ENCODE measurements at places on chromosomes 1 and 21.

GRCh38 chr1:82759035-82759434 lies 958.3 kb downstream of the ADGRL2 start:
- no peak for DNase-seq

DNA sequence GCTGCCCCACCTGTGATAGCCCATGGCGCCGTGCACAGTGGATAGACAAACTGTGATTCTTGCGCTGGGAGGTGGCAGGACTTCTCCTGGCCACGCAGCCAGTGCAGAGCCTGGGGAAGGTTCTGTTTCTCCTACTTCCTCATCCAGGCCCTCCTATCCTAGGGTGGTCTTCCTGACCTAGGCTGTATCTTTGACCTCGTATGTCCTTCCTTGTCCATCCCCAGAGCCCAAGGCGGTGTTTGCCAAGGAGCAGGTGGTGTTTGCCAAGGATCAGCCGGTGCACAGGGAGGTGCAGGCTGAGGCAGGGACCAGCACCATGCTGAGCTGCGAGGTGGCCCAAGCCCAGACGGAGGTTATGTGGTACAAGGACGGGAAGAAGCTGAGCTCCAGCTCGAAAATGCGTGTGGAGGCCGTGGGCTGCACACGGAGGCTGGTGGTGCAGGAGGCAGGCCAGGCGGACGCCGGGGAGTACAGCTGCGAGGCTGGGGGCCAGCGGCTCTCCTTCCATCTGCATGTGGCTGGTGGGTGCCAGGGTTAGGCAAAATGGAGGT lies 63.9 kb downstream of the OBSCN start:
- DNase-seq = no peak

GRCh38 chr1:158989424-158989823 lies 20.3 kb upstream of the IFI16 start:
- DNase-seq = no peak

- no peak for DNase-seq
These were observed 320.3 kb upstream of the PLXNA2 start for GRCh38 chr1:208564466-208564865.

DNA sequence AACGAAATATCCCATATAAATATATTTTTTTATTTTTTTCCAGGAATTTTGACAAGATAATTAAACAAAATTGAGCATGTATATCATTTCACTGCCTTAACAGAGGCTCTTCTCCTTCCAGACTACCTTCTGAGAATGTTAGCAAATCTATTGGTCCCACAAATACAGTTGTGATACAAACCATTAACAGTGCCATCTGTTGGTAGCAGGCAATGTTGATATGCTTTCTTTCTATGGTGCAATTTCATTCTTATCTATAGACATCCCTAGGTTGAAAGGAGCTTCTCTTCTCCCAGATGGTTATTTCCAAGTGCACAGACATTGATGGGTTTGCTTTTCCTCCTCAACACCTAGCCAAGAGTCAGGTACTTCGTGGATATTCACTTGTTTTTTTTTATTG lies 303.6 kb downstream of the USH2A start:
- no peak for DNase-seq

- DNase-seq = no peak
These were observed 38.9 kb downstream of the LMO4 start for GRCh38 chr1:87367549-87367948.

DNA sequence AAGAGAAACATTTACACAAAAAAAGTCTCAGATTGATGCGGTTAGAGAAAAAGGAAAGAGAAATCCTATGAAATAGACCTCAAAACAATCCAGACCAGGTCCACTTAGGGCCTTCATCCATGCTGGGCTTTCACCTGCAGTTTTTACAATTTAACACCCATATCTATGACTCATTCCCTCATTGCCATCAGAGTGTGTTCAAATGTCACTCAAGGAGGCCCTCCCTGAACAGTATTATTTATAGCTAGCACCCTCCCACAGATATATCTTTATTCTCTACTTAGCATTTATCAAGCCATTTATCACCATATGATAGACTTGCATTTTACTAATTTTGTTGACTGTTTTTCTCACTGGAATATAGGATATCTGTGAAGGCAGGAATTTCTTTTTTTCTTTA lies 824 bp upstream of the KRTAP21-3 start:
- DNase-seq = no peak

DNA sequence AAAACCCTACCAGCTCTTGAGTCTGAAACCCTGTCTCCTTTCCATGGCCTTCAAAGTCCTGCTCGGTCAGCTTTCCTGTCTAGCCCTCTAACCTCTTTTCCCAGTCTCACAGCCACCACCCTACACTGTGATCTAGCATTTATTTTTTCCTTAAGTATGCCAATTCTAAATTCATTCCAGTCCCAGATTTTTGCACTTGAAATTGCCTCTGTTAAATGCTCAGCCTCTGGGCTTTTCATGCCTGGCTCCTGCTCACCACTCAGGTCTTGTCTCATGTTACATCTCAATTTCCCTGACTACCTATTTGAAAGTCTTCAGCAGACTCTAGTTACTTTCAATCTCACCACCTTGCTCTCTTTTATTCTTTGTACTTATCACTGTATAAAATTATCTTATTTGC lies 176.2 kb downstream of the ADGRL4 start:
- no peak for DNase-seq

DNA sequence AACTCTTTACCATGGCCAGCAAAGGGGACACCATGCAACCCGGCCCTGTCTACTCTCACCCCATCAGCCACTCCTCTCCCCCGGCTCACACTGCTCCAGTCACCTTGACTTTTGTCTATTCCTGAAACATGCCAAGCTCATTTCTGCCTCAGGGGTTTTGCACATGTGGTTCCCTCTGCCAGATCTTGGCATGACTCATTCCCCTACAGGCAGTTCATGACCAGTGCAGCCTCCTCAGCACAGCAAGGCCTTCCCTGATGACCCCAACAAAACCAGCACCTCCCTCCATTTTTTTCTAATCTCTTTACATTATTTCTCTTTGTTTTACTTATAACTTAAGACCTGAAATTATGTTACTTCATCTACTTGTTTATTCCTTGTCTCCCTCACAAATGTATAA lies 58.6 kb upstream of the GJB5 start:
- no peak for DNase-seq

- DNase-seq = no peak
These were observed 37.8 kb upstream of the CTTNBP2NL start for GRCh38 chr1:112358061-112358770.

DNA sequence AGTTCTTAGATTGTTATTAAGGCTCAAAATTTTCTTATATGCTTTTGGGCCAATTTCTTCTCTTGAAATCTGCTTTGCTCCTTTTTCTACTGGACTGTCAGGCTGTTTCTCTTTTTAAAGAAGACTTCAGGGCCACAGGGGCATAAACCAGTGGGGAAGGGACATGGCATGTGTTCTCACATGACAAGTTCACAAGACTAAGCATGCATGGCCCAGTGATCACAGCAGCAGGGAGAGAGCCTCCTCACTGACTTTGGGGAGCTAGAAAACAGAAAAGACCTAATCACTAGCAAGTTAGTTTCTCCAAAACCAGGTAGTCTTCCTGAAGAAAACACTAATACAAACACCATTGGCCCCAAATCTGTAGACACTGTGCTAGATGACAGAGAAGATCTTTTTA lies 64.8 kb downstream of the RAB3GAP2 start:
- DNase-seq = no peak
